Psoas muscle (tissue), 8 donors: ENCODE measurements at places on chromosomes 2 and 18. TPM values are rescaled to one million over a fixed set of nuclear protein-coding genes. Genes with fewer than 3 reads are reported as not detected.

SLC9A2 gene
- total RNA-seq: 9.2 TPM

SIX2 gene
- 16.6 TPM for total RNA-seq

ACMSD gene
- not detected for total RNA-seq

TMEM247 gene
- not detected for total RNA-seq

SLC40A1 gene
- 27.8 TPM for total RNA-seq

CCL20 gene
- total RNA-seq: not detected

LCT gene
- total RNA-seq: 0.02 TPM

DNA sequence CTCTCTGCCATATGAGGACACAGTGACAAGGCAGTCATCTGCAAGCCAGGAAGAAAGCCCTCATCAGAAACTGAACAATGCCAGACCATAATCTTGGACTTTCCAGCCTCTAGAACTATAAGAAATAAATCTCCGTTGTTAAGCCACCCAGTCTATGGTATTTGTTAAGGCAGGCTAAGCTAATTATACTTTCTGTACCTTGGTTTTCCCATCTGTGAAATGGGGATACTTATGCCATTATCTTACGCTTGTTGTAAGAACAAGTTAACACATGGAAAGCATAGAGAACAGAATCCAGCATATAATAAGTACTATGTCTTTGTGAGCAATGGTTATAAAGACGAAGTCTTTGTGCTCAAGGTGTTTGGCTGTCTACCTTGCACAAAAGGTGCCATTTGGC is 8.3 kb upstream of the ADD2 start:
- no peak for DNase-seq
- H3K4me3 ChIP-seq: no peak overlapping the region
- no peak overlapping the region for H3K27ac ChIP-seq
- no peaks in the 10 kb centered on the region for H3K36me3 ChIP-seq

- H3K27me3 ChIP-seq: no peaks in the 10 kb centered on the region
- H3K4me1 ChIP-seq: no peaks in the 10 kb centered on the region
- DNase-seq: no peak
- H3K4me3 ChIP-seq: no peak overlapping the region
- no peaks in the 10 kb centered on the region for H3K36me3 ChIP-seq
- H3K27ac ChIP-seq: no peak overlapping the region
These were observed 20.2 kb downstream of the DAW1 start for GRCh38 chr2:227891673-227892072.

- no peak for DNase-seq
- no peak overlapping the region for H3K27ac ChIP-seq
- no peaks in the 10 kb centered on the region for H3K4me1 ChIP-seq
- H3K4me3 ChIP-seq: no peak overlapping the region
These were observed 56.2 kb downstream of the STRADB start for GRCh38 chr2:201507725-201508124.

DNA sequence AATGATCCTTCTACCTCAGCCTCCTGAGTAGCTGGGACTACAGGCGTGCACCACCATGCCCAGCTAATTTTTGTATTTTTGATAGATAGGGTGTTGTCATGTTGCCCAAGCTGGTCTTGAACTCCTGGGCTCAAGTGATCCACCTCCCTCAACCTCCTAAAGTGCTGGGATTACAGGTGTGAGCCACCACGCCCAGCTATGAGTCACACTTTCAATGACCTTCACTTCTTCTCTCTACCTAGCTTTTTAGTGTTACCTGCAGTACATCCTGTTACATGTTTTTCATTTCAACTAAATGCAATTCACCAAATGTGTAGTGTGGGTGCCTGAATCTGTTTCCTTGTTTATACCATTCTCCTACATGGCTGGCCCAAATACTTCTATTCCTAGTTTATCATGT is 64.0 kb downstream of the SLC39A10 start:
- no peaks in the 10 kb centered on the region for H3K4me1 ChIP-seq
- H3K4me3 ChIP-seq: no peak overlapping the region

DNA sequence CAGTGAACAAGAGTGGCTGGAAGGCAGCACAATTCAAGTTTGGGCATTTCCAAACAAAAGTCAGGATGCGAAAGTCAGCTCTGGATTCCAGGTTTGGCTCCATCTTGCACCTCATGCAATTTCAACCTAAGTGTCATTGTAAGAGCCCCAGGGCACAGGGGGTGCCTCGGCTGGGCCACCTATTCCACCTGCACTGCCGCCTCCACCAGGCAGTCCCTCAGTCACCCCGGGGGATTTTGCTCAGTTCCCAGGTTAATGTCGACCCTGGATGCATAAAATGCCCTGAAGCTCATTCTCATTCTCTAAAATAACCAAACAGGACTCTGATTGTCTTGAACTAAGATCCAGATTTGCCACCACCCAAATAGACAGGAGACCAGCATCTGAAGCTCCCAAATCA is 77.6 kb downstream of the EDAR start:
- H3K27ac ChIP-seq: no peak overlapping the region
- no peak for DNase-seq
- no peak overlapping the region for H3K4me3 ChIP-seq

DNA sequence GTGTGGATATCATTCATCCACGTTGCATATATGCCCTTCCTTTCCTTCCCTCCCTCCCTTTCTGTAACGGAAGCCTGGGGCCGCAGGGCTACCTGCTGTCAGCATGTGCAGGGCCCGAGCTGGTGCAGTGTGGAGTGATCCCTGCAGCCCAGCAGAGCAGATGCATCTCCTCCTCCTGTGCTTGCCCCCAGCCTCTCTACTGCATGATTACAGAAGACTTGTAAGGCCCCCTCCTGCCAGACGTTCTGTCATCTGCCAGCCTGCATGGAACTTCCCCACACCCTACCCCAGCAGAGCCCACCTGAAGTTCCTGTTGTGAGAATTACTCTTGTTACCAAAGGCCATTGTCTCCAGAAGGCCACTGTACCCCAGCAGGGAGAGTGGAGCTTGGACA is 67.5 kb upstream of the FOSL2 start:
- peaks cover 10% of the 10 kb centered on the region for H3K4me1 ChIP-seq
- no peaks in the 10 kb centered on the region for H3K27me3 ChIP-seq
- H3K36me3 ChIP-seq: no peaks in the 10 kb centered on the region
- DNase-seq: peak; percentile 32
- no peak overlapping the region for H3K27ac ChIP-seq

DNA sequence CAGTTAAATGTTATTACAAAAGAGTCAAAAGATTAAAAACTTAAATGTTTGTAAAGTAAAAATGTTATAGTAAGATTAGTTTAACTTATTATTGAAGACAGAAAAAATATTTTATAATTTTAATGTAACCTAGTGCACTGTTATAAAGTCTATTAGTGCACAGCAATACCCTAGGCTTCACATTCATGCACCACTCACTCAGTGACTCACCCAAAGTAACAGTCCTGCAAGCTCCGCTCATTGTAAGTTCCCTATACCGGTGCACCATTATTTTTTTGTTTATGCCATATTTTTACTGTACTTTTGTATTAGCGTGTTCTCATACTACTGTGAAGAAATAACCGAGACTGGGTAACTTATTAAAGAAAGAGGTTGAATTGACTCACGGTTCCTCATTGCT is 759.7 kb upstream of the CDH7 start:
- no peaks in the 10 kb centered on the region for H3K27me3 ChIP-seq
- no peak overlapping the region for H3K27ac ChIP-seq
- no peak overlapping the region for H3K4me3 ChIP-seq
- no peaks in the 10 kb centered on the region for H3K36me3 ChIP-seq
- H3K4me1 ChIP-seq: no peaks in the 10 kb centered on the region

DNA sequence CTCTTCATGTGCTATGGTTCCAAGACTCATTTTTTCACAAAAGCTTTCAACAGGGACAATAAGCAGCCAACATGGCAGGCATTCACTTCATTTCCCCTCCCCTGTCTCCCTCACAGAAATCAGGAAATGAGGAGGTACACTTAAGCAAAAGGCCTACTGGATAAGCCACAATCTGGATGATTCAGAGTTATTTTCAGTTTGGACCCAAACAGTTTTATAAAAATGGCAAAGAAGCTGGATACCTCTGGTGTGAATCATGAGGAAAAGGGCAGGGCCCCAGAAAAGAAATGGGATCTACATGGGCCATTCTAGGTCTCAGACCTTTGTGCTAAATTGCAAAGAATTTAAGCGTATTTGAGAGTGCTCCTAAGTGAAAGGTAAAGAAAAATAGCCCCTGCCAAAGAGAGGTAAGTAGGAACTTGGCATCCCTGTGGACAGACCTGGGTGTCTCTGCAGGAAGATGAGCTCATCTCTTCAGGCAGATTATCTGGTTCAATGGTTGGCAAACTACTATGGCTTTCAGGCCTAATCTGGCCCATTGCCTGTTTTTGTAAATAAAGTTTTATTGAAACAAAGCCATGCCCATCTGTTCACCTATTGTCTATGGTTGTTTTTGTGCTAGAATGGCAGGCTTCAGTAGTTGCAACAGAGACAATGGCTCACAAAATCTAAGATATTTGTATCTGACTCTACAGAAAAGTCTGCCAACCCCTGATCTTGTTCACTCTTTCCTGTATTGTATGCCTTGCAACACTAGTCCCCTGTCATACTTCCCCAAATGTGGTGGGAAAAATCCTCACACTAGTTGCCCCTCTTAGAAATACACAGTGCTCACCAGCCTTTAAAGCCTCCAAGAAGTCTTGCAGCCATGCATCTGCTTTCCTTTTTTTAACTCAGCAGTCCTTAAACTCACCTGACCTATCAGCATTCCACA is 315.0 kb downstream of the ALK start:
- no peaks in the 10 kb centered on the region for H3K27me3 ChIP-seq
- DNase-seq: no peak
- no peaks in the 10 kb centered on the region for H3K4me1 ChIP-seq
- no peak overlapping the region for H3K27ac ChIP-seq
- no peak overlapping the region for H3K4me3 ChIP-seq

DNA sequence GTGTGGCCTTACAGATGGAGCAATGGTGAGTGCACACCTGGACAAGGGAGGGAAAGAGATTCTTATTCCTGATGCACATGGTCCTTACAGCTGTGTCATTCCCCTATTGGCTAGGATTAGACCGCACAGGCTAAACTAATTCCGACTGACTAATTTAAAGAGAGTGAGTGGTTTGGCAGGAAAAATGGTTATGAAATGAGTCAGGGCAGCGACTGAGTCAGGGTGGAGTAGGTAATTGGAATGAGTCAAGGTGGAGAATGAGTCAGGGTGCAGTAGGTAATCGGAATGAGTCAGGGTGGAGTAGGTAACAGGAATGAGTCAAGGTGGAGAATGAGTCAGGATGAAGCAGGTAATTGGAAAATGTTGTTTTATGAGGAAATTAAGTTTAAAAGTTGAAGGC is 1353.7 kb upstream of the LRRTM1 start:
- H3K4me1 ChIP-seq: no peaks in the 10 kb centered on the region
- H3K36me3 ChIP-seq: no peaks in the 10 kb centered on the region
- no peak for DNase-seq
- no peaks in the 10 kb centered on the region for H3K27me3 ChIP-seq
- no peak overlapping the region for H3K4me3 ChIP-seq

DNA sequence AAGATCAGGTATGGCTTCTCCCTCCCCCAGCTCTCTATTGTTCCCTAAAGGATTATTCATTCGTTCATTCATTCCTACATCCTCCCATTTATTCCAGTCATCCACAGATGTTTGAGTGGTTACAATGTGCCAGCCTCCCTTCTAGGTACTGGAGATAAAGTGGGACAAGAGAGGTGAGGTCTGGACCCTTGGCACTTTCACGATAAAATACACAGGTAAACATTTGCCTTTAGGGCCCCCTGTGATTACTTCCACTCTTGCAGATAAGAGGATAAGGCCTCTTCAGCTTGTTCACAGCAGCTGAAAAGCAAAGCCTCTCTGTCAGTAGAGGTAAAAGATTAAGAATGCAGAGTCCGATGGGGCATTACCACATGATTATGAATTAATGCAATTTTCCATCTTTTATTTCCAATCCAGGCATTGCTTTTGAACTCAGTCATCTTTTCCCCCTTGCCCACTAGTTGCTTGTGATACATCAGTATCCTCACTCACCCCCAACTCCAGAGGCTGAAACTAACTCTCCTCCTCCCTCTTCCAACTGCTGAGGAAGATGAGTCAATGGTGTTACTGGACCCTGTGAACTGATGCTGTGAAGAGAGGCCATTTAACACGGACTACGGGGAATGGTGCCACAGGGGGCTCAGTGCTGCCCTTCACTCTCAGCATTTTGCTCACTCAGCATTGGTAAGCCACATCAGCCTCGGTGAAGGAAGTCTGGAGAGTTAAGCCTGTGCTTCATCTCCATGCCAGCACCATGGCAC is 1.1 kb upstream of the DPP4 start:
- no peaks in the 10 kb centered on the region for H3K36me3 ChIP-seq
- H3K27me3 ChIP-seq: no peaks in the 10 kb centered on the region
- no peak overlapping the region for H3K4me3 ChIP-seq
- no peak overlapping the region for H3K27ac ChIP-seq
- DNase-seq: no peak
- no peaks in the 10 kb centered on the region for H3K4me1 ChIP-seq

DNA sequence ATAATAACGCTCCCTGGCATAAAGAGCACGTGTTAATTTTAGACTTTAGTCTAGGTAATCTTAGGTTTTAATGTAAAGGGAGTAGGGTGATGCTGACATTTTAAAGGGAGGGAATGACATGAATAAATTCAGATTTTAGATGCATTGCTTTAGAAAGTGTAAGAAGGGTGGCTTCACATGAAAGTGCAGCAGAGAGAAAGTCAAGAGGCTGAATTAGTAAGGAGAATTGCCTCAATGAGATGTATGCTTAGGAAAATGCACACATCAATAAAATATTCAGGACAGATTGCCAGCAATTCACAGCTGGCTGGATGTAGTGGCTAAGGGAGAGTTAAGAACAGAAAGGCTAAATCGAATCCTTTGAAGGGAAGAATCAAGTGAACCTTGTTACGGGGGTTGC is 165.5 kb upstream of the CDH19 start:
- H3K4me1 ChIP-seq: no peaks in the 10 kb centered on the region
- no peak overlapping the region for H3K27ac ChIP-seq
- H3K36me3 ChIP-seq: no peaks in the 10 kb centered on the region

- no peak overlapping the region for H3K27ac ChIP-seq
- no peak overlapping the region for H3K4me3 ChIP-seq
- no peak for DNase-seq
- H3K27me3 ChIP-seq: no peaks in the 10 kb centered on the region
- H3K4me1 ChIP-seq: no peaks in the 10 kb centered on the region
These were observed 262.2 kb downstream of the PHLPP1 start for GRCh38 chr18:62977512-62977911.

GRCh38 chr2:202017940-202018339 is 15.7 kb upstream of the FZD7 start:
- H3K4me3 ChIP-seq: no peak overlapping the region
- no peak for DNase-seq
- peak overlapping the region; percentile 78 for H3K27ac ChIP-seq
- peaks cover 38% of the 10 kb centered on the region for H3K4me1 ChIP-seq
- H3K27me3 ChIP-seq: no peaks in the 10 kb centered on the region

GRCh38 chr2:191432121-191432520 is 186.9 kb downstream of the MYO1B start:
- H3K4me3 ChIP-seq: no peak overlapping the region
- no peak overlapping the region for H3K27ac ChIP-seq
- DNase-seq: no peak
- H3K27me3 ChIP-seq: no peaks in the 10 kb centered on the region
- no peaks in the 10 kb centered on the region for H3K4me1 ChIP-seq
- H3K36me3 ChIP-seq: no peaks in the 10 kb centered on the region

- H3K36me3 ChIP-seq: peaks cover 28% of the 10 kb centered on the region
- H3K27ac ChIP-seq: peak overlapping the region; percentile 86
- no peak for DNase-seq
- H3K4me3 ChIP-seq: peak overlapping the region; percentile 83
These were observed 616 bp upstream of the TAF1B start for GRCh38 chr2:9842487-9843228.
